ENCODE measurements at places on chromosomes 2 and 18. TPM values are rescaled to one million over a fixed set of nuclear protein-coding genes. Genes with fewer than 3 reads are reported as not detected.

The UPP2 gene
- total RNA-seq: 0.60 TPM

DNA sequence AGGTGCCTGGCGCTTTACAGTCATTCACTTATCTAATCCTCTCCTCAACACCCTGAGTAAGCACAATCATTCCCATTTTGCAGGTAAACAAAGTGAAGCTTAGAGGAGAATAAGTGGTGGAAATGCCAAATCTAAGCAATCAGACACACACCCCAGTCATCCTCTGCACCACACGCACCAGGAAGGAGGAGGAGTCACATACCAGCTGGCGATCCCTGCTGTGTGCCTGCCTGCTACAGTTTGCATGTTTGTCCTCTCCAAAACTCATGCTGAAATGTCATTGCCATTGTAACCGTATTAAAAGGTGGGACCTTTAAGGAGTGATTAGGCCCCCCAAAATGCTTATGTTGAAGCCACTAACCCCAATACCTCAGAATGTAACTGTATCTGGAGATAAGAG lies 93.7 kb downstream of the LOXHD1 start:
- no peak for DNase-seq

- DNase-seq: no peak
Measured at GRCh38 chr18:36101943-36102342, 27.2 kb downstream of the SLC39A6 start.

DNA sequence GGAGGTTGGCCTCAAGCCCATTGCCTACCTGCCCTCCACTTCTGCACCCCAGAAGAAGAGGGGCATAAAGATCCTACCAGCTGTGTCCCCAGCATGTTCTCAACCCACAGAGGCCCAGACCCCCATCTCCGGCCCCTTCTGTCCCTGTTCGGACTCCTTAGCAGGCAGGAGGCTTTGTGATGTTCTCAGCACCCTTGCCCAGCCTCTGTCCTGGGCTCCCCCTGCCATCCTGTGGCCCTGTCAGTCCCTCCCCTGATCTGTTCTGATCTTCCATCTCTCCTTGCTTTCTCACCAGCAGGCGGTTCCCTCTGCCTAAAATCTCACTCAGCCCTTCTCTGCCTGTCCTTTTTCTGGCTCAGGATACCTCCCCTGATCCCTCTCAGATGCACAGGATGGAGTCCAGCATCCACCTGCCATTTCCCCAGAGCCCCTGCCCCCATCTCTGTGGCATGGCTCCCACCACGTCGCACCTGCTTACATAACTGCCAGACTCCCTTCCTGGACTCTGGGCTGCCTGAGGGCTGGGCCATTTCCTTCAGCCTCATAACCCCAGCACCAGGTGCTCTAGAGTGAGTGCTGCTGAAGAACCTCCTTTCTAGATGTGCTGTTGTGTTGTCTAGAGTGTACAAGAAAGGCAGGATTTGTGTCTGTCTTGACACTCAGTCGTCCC lies 134.0 kb downstream of the CTIF start:
- DNase-seq: peak; percentile 72

The XIRP2 gene
- not detected for total RNA-seq

GRCh38 chr2:196875414-196875813 lies 51.1 kb downstream of the PGAP1 start:
- DNase-seq: no peak

DNA sequence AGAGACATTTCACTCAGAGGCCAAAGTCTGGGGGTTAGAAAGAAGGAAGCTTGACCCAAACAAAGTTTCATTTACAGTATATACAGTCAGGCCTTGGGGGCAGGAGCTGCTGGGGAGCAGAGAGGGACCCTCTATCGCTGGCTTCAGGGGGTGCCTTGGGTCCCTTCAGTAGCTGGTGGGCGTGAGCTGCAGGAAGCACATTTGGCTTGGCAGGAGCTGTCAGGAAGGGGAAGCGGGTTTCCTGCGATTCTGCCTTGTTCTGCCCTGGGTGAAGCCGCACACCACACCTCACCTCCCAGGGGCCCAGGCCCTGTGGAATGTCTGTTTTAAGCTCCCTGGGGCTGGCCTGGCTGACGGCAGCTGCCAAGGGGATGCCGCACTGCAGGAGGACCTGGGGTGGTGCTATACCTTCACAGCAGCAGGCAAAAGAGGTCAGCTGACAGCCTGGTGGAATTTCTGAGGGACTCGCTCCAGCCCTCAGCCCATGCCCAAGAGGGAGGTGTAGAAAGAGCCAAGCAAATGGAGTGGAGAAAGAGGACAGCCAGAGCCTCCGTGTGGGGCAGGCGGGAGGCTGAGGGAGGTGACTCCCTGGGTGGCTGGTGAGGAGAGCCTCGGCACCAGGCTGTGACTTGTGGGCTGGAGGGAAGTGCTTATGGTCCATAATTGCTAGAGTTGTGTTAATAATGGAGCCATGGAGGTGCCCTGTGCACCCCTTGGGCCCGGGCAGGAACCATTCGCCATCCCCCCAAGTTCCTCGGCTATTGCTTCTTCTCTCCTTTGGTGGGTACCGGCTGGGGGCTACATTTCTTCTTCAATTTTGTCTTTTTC lies 43.9 kb downstream of the PSD4 start:
- no peak for DNase-seq

- DNase-seq: no peak
Measured at GRCh38 chr18:62452280-62452831, 70.5 kb upstream of the ZCCHC2 start.

DNA sequence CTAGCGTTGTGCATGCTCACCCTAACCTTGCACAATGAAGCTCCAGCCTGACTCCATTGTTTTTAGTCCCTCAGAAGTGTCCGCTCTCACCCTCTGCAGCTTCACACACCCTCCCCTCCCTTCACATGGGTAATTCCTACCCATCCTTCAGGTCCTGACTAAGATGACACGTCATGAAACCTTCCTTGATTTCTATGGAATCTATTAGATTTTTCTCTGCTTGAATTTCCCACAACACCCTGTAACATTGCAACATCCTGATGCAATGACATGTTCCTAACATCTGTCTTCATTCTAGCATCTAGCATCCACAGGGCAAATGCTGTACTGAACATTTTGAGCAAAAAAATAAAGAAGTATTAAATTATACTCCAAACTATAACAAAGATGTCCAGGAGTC lies 77.0 kb upstream of the PID1 start:
- no peak for DNase-seq

The CDH20 gene
- not detected for total RNA-seq

The IL1B gene
- not detected for total RNA-seq

DNA sequence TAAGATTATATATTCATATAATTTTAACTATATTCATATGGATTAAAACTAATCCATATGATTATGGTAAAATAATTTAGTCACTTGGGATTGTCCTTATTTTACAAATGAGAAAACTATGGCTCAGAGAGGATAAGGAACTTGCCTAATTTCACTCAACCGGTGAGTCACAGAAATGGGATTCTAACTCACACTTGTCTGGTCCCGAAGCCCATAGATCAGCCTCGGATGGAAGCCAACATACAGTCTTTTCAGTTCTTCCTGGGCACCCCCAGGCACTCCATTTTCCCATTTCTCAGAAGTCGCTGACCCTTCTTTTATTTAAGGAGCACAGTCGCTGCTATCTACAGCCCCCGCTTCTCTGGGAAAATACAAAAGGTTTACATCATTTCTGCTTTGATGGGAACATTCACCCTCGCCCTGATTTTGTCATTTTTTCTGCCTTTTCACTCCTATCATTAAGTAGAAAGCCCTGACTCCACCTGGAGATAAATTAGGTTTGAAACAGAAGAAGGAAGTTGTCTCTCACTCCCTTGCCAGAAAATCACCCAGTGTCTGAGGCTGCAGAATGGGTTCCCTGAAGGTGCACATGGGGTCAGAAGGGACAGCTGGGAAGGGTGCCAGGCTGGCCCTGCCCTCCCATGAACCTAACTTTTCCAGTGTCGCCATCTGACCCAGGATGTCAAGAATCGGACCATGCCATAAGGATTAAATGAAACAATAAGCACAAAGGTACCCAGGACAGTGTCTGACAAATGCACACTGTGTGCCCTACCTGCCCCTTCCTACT lies 36.6 kb downstream of the CYP1B1 start:
- DNase-seq: no peak

- DNase-seq: no peak
Measured at GRCh38 chr2:64336171-64336570, 117.8 kb upstream of the LGALSL start.

The HAAO gene
- total RNA-seq: 8.2 TPM

DNA sequence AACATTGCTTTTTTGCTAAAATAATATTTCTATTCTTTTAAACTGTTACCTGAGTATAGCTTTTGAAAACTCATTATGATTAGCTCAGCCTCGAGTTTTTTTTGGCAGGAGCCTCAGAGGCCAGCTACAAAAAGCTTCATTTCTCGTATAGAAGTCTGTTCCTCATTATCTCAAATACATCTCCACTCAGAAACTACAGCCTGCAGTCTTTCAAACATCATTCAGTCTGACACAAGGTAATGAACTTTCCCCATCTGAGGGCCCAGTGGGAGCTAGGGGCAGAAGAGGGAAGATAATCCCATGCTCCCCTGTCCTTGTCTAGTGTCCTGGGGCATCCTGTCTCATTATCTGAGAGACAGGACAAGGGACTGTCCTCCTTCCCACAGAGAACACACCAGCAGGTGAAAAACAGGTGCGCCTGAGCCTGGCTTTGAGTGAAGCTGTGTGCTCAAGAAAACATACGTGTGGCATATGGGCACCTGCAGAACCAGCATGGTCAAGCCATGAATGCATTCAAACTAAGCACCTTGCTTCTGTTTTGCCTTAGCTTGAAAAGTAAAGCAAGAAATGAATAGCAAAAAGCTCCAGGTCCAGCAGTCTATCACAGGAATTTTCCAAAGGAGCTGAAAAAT lies 247.5 kb downstream of the MREG start:
- DNase-seq: no peak

DNA sequence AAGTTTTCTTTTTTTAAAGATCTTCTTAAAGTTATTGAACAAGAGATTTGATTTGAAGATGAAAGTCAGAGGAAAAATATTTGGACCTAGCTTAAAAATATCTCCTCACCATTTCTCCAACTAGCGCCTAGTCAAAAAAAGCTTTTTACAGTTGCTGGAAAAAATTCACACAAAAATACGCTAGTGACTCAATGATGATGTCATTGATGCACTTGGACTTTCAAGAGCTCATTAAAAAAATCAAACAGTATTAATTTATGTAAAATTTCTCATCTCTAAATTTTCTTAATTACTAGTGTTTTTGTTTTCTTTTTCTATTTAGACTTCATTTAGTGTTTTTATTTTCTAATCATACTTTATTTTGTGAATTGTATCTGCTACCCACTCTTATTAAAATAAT lies 41.8 kb downstream of the CIB4 start:
- DNase-seq: no peak

The SLC5A7 gene
- total RNA-seq: not detected

DNA sequence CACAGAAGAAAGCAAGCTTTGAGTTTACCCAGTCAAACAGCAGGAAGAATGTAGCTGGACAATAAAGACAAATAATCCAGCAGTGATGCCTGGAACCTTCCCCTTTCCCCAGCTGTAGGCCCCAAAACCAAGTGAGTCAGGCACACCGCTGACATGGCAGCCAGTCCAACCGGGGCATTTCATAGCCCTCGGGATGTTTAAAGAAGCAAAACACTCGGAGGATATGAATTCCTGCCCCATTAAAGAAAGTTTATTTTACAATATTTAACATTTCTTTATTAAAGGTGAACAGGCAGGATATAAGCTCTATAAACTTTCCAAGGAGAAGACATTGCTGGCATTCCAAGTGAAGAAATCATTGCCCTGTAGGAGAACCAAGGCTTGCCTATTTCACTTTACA lies 507.6 kb upstream of the TNP1 start:
- no peak for DNase-seq

DNA sequence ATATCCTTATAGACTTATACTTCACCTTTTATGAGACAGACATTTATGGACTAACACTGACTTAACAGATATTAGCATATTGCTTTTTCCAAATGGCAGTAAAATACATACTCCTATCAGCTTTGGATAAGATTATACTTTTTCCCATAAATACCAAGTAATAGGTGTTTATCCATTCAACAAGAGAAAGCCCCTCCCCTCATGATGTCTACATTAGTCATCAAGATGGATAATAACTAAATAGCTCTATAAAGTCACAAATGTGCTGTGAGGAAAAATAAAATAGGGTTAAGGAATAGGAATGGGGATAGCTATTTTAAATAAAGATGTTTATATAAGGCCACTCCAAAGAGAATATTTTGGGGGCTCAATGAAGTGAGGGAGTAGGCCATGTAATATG lies 39.4 kb downstream of the CSRNP3 start:
- DNase-seq: no peak

The PROC gene
- total RNA-seq: 2.6 TPM

GRCh38 chr2:175175896-175176295 lies 5.6 kb downstream of the ATP5MC3 start:
- no peak for DNase-seq

- DNase-seq: no peak
Measured at GRCh38 chr2:125310657-125311364, 1285.7 kb downstream of the CNTNAP5 start.

GRCh38 chr18:75072672-75073371 lies 136.1 kb downstream of the PTGR3 start:
- no peak for DNase-seq

GRCh38 chr18:36355511-36355910 lies 58.0 kb downstream of the FHOD3 start:
- no peak for DNase-seq

The CLHC1 gene
- total RNA-seq: 19.7 TPM

The ORC2 gene
- total RNA-seq: 35.6 TPM

DNA sequence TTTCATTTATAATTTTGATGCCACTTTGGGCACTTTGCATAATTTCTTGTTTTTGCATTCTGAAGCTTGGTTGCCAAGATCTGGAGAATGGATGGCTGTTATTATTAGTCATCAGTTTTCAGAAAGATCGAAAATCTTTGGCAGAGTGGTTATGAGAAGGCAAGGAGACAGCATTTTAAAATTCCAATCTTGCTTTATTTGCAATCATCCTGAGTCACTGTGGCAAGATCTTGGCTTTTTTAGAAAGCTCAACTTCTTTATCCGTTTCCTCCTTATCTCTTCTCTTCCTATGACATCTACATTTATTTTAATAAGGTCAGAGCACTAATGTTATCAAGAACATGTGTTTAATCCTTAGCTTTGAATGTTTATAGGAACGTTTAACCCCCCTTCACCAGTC lies 31.1 kb upstream of the EIF2AK3 start:
- no peak for DNase-seq

- DNase-seq: no peak
Measured at GRCh38 chr18:44651478-44651877, 29.2 kb upstream of the SETBP1 start.

DNA sequence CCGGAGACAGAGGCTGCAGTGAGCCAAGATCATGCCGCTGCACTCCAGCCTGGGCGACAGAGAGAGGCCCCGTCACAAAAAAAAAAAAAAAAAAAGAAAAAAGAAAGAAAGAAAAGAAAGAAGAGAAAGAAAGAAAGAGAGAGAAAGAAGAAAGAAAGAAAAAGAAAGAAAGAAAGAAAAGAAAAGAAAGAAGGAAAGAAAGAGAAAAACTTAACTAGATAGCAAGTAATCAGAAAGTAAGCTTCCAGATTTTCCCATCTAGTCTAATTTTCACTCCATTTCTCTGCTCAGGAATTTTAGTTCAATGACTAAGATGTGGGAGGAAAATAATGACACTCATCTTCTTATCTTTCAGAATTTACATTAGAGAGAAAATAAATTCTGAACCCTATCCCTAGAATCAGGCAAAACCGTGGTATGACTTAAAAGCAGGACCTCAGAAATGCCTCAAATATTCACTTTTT lies 2.4 kb downstream of the GFPT1 start:
- DNase-seq: no peak
